ENCODE measurements at places on chromosomes 13 and 19.

DNA sequence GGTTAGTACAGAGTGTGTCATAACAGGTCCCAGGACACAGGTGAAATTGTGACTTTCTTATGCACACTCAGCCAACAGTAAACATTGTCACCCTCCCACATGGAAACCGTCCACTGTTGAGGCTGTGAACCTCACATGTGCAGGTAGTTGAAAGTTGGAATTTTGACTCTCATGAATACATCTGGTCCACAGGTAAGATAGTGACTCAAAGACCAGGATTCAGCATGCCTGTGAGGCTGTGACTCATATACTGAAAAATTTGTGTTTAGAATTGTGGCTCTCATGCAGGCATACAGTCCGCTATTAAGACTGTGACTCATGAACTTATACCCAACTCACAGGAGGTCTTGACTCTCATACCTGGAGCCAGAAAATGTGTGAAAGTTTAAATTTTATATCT, 67.8 kb downstream of the ZNF728 start:
- DNase-seq = no peak

GRCh38 chr19:12777217-12778016, 2.1 kb upstream of the HOOK2 start:
- no peak for DNase-seq

DNA sequence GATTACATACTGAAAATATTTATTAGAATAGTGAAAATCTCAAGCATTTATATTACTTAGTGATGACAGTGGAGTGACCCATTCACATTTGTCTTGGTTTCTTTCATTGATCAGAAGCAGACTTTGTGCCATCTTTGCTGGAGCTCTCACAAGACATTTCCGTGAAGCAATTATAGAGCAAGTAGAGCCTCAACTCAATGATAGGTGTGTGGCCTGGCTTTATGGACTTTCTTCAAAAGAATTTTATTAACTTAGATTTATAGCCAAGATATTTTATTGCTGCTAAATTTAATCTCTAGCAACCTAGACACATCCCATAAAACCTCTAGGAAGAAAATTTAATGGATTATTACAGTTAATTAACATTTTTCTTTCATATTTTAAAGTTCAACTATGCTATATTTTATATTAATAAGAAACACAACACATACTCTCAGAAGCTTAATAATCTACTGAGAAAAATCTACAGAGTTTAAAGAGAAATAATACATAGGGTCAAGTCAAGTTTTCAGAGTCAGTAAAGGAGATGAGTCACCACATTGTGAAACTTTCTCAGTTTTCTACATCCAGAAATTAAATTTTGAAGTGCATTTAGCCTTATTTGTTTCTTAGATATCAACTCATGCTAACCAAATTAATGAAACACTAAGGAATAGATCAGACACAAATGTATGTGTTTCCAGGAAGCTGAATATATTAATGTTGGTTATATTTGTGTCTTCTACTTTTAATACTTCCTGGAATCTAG, 160.5 kb downstream of the LACC1 start:
- DNase-seq = no peak

- DNase-seq = no peak
Observed at GRCh38 chr19:47183601-47184000, 47.4 kb downstream of the BBC3 start.

GRCh38 chr13:51713807-51714206, 90.2 kb downstream of the DHRS12 start:
- no peak for DNase-seq

GRCh38 chr13:21567714-21568113, 36.3 kb downstream of the MICU2 start:
- no peak for DNase-seq

DNA sequence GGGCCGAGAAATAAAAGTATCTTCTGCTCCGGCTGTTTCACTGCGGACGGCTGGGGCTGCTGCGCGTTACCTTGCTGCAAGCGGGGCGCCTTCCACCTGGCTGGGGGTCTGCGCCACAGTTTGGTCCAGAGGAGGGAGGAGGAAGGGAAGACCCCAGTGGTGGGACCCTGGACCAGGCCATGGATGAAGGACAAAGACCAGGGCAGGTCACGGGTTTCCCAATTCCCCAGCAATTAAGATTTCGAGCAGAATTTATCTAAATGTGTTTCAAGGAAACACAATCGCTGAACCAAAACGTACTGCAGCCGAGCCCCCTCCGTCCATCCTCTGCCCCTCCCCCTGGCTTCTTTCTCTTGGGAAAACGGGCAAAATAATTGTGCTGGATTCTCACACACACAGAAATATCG, 2.9 kb downstream of the SOX1 start:
- no peak for DNase-seq

GRCh38 chr19:5593343-5594255, 25.8 kb upstream of the TINCR start:
- no peak for DNase-seq

DNA sequence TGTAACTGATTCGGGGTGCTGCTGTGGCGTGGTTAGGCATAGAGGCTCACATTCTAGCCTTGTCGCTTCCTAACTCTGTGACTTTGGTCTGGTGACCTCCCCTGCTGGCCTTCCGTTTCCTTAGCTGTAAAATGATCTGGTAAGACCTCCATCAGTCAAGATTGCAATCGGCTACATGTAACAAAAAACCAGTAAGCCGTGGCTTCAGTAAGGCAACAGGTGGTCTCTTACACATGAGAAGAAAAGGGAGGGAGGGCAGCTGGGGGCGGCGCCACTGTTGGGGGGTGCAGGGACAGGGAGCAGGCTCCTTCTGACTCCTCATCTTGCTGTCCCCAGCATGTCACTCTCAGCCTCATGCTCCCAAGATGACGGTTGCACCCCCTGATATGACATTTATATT, 148.0 kb downstream of the SIPA1L3 start:
- DNase-seq = no peak

GRCh38 chr13:20399515-20399914, 126.1 kb downstream of the CRYL1 start:
- DNase-seq = no peak

- DNase-seq = no peak
Observed at GRCh38 chr13:91368101-91368500, 20.6 kb downstream of the MIR17HG start.

DNA sequence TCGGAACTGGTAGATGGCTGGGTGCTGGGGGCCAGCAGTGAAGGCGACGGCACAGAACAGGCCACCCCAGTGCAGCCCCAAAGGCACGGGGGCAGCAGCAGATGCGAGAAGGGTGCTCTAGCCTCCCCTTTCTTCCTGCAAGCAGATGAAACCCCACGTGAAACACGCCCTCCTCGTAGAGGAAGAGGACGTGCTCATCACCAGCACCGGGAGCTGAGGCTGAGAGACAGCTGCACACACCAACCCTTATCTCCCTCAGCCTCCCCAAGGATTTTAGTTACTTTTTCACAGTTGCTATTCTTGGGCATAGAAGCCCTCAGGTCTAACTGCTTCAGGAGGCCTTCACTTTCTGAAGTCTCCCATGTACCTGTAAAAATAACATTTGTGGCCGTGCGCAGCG, 11.9 kb downstream of the ZNF787 start:
- DNase-seq = no peak

DNA sequence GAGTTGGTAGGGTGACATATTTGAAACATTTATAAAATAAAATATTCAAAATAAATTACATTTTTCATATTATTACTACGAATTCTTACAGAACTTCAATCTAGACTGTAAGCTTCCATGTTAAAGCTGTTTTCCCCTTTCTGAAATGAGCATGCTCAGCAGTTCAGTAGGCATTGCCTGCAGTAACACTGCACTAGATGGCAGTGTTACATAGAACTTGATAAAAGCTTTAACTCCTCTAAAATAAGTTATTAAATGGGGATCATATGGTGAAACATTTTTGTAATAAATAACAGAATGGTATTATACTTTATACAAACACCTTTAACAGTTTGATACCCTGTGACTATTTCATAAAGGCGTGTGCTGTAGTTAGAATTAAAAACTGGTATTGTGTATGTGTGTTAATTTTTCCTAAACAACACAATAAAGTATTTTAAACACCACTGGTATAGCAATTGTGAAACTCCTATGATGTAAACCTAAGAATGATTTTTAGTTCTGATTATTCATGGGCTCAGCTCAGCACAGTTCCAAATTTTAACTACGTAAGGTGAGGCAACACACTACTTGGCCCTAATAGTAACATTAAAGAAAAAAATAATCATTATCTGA, 11.6 kb upstream of the GPR18 start:
- DNase-seq = peak; percentile 40

GRCh38 chr19:5154129-5154798, 185.4 kb downstream of the KDM4B start:
- DNase-seq = no peak

DNA sequence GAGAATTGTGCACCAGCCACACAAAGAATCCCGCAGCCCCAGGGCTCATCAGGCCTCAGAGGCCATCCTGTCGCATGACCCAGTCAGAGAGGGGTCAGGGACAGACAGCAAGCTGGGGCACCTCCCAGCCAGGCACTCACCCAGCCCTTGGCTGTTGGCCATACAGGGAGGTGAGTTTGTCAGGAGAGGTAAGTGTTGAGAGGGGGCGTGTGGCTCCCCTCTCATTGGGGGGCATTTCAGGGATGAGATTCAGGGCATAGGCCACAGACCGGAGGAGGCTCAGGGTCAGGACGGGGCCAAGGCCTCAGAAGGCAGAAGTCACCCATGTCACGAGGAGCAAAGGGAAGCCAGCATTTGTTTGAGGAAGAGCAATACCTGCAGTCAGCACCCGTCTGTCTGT, 37.1 kb downstream of the MYO9B start:
- no peak for DNase-seq

GRCh38 chr19:38049105-38049649, 142.2 kb downstream of the SIPA1L3 start:
- no peak for DNase-seq

DNA sequence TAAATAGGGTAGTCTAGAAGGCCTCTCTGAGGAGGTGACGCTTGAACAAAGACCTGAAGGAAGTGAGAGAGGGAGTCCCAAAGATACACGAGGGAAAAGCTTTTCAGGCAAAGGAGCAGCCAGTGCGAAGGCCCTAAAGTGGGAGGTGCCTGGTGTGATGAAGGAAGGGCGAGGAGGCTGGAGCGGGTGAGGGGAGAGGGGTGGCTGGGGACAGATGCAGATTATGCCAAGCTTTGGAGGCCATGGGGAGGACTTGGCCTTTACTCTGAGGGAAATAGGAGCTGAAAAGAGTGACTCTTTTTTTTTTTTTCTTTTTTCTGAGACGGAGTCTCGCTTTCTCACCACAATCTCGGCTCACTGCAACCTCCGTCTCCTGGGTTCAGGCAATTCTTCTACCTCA, 2.9 kb downstream of the CLPTM1 start:
- DNase-seq = no peak
